ENCODE measurements at places on chromosomes 12 and 14.
A peak's percentile ranks its signal among the peaks of the same experiment; 100 is the strongest.

DNA sequence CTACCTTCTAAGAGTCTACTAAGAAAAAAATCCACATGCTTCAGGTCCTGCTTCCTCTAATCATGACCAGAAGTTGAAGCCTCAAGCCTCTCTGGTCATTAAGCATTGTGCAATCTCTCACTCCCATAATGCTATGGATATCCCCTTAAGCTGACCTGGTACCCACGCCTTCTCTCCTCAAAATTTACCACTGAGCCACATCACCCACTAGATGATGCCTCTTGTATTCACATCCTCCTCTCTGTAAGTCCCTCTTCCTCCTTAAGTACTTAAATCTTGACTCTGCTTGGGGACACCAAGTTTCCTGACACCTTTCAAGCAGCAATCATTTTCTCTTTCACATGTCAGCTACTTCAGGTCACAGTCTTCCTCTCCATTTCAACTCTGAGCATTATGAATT lies 9.8 kb downstream of the GALNT4 start:
- no peaks in the 10 kb centered on the region for H3K27me3 ChIP-seq
- H3K27ac ChIP-seq = no peak overlapping the region
- no peaks in the 10 kb centered on the region for H3K36me3 ChIP-seq
- DNase-seq = no peak

- H3K27ac ChIP-seq = peak overlapping the region; percentile 96
- no peaks in the 10 kb centered on the region for H3K36me3 ChIP-seq
- H3K27me3 ChIP-seq = no peaks in the 10 kb centered on the region
- H3K4me1 ChIP-seq = peaks cover 51% of the 10 kb centered on the region
Measured at GRCh38 chr14:77097006-77097699, 905 bp upstream of the CIPC start.

GRCh38 chr12:39503439-39503838 lies 60.5 kb upstream of the KIF21A start:
- DNase-seq = no peak
- H3K36me3 ChIP-seq = no peaks in the 10 kb centered on the region
- H3K27ac ChIP-seq = no peak overlapping the region
- H3K4me3 ChIP-seq = no peak overlapping the region
- no peaks in the 10 kb centered on the region for H3K27me3 ChIP-seq
- H3K4me1 ChIP-seq = no peaks in the 10 kb centered on the region

GRCh38 chr12:76313299-76313698 lies 34.9 kb downstream of the BBS10 start:
- no peaks in the 10 kb centered on the region for H3K27me3 ChIP-seq
- H3K36me3 ChIP-seq = no peaks in the 10 kb centered on the region
- no peaks in the 10 kb centered on the region for H3K4me1 ChIP-seq
- no peak overlapping the region for H3K27ac ChIP-seq
- peak; percentile 21 for DNase-seq

DNA sequence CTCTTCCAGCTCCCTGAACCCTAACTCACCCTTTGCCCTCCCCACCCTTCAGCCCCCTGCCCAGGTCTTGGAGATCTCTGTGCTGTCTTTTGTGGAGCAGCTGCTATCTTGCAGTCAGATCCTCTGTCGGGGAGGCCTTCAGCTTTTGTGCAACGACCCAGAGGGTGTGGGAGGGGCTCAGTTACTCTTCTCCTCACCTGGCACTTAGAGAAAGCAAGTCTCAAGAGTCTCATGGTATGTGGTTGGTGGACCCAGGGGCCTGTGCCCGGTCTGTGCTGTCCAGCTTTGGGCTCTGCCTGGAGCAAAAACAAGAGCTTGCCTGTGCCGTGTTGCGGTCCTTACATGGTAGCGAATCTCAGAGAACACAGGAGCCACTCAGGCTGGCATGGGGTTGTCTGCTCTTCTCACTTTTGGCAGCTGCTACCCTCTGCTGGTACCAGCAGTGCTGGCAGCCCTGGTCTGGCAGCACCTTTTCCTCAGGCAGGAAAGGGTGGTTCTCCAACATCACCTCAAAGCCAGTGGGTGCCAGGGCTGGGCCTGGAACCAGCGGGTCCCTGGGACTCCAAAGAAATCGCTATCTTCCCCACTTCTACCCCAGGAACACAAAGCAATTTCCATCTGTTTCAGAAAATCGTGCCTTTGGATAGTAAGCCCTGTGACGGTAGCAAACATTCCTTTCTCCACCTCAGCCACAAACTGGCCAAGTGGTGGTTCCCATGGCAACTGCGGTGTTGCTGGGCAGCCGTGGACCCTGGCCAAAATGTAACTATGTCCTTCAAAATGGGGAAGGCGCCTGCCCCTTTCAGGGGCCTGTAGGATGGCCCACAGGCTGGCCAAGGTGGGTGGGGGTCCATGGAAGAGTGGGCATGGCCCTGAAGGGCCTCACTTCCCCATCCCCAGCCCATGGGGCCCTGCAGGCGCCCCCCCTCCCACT lies 90.0 kb downstream of the RIN3 start:
- no peaks in the 10 kb centered on the region for H3K36me3 ChIP-seq
- no peaks in the 10 kb centered on the region for H3K27me3 ChIP-seq
- H3K4me1 ChIP-seq = no peaks in the 10 kb centered on the region
- H3K4me3 ChIP-seq = no peak overlapping the region
- DNase-seq = no peak
- H3K27ac ChIP-seq = peak overlapping the region; percentile 29

GRCh38 chr12:120639771-120640721 lies at the start of gene CABP1:
CABP1 (plus strand) TSS chr12:120640626; CDS start chr12:120640686, 60 bp downstream.
- no peak within 1 kb of the TSS for H3K27ac ChIP-seq
- H3K4me1 ChIP-seq = peaks cover 15% of the 10 kb centered on the region
- no peaks in the 10 kb centered on the region for H3K27me3 ChIP-seq
- no peak for DNase-seq

DNA sequence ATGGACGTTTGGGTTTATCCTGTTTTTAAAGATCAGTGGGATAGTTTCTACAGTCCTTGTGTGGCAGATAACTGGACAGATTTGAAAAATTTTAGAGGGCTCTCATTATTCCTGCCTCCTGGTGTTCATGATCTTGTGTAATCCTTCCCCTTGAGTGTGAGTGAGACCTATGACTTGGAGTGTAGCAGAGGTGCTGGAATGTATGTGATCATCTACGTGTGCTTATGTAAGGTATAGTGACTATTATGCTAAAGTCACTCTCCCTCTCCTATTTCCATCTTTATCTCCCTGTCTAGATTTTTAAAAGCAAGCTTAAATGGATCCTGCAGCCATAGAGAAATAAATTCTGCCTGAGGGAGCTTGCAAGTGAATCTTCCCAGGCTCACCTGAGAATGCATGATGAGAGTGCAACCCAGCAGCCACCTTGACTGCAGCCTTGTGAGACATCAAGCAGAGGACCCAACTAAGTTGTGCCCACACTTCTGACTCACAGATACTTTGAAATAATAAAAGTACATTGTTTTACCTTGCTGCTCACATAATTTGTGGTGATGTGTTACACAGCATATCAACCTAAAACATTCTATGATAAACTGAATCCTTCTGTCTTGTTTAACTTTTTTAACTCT lies 3.2 kb upstream of the OLR1 start:
- no peak overlapping the region for H3K27ac ChIP-seq
- DNase-seq = no peak
- H3K4me3 ChIP-seq = no peak overlapping the region
- H3K36me3 ChIP-seq = no peaks in the 10 kb centered on the region
- no peaks in the 10 kb centered on the region for H3K27me3 ChIP-seq
- H3K4me1 ChIP-seq = no peaks in the 10 kb centered on the region

- H3K27ac ChIP-seq = no peak overlapping the region
- no peaks in the 10 kb centered on the region for H3K27me3 ChIP-seq
- no peak for DNase-seq
Measured at GRCh38 chr12:120399531-120399930, 30.6 kb upstream of the MSI1 start.

DNA sequence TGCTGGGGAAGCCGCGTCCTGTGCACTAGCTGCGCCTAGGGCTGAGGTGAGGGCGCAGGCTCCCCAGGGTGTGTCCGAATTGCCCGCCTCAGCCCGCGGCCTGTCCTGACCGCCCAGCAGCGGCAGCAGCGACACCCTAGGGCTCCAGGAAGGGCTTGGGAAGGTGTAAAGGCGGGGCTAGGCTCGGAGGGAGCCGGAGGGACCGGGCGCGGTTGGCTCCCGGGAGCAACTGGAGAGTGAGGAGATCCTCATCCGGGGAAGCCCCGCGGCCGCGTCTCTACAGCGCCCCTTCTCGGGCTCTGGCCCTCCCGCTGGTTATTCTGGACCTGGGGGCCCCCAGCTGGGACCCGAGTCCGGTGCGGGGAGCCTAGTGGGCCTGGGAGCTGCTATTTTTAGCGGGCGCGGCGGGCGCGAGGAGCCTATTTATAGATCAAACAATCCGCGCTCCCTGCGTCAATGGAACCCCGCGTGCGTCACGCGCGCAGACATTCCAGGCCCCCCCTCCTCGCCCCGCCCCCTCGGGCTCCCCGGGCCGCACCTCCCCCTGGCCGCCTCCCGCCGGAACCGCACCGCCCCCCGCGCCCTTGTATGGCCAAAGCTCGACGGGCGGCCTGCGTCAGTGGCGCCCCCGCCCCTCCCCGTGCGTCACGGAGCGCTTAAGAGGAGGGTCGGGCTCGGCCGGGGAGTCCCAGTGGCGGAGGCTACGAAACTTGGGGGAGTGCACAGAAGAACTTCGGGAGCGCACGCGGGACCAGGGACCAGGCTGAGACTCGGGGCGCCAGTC lies at the start of gene NR4A1:
Gene NR4A1 (plus strand): TSS at position 685 of the 784 bp plus-strand sequence. CDS start 2,887 bp downstream, outside the sequence.
- H3K36me3 ChIP-seq = peaks cover 27% of the 10 kb centered on the region
- peak; percentile 99 for DNase-seq
- peak within 1 kb of the TSS; percentile 99 for H3K27ac ChIP-seq

GRCh38 chr14:58850011-58850410 lies 212.2 kb downstream of the DACT1 start:
- H3K27ac ChIP-seq = no peak overlapping the region
- no peaks in the 10 kb centered on the region for H3K27me3 ChIP-seq
- DNase-seq = no peak
- no peak overlapping the region for H3K4me3 ChIP-seq
- H3K4me1 ChIP-seq = no peaks in the 10 kb centered on the region

DNA sequence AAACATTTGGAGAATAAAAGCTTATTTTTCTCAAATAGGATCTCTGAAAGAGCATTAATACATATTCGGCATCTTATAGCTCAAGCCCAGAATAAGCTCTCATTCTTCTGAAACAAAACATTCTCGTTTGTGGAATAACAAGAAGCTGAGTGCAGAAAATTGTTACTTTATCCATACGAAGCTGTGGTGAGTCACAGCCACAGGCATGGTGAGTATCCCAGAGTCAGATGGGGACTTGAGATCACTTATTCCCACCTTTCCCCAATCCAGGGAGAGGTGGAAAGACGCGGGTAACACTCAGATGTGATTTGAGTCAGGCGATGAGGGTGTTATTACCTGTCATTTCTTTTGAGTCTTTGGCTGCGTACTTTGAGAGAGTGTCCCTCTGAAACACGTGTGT lies 214.6 kb upstream of the TMEM132C start:
- no peak overlapping the region for H3K27ac ChIP-seq
- H3K4me3 ChIP-seq = no peak overlapping the region
- H3K4me1 ChIP-seq = no peaks in the 10 kb centered on the region
- no peaks in the 10 kb centered on the region for H3K27me3 ChIP-seq
- DNase-seq = no peak

- H3K4me3 ChIP-seq = no peak overlapping the region
- no peak for DNase-seq
- no peaks in the 10 kb centered on the region for H3K36me3 ChIP-seq
- H3K27me3 ChIP-seq = no peaks in the 10 kb centered on the region
- H3K27ac ChIP-seq = no peak overlapping the region
Measured at GRCh38 chr12:121079736-121080272, 40.8 kb upstream of the OASL start.

GRCh38 chr14:59013672-59014298 lies 174.7 kb upstream of the DAAM1 start:
- no peaks in the 10 kb centered on the region for H3K27me3 ChIP-seq
- no peak overlapping the region for H3K27ac ChIP-seq
- no peak overlapping the region for H3K4me3 ChIP-seq
- no peak for DNase-seq
- H3K4me1 ChIP-seq = no peaks in the 10 kb centered on the region
